ENCODE measurements at places on chromosomes 6 and 20.
A peak's percentile ranks its signal among the peaks of the same experiment; 100 is the strongest.

DNA sequence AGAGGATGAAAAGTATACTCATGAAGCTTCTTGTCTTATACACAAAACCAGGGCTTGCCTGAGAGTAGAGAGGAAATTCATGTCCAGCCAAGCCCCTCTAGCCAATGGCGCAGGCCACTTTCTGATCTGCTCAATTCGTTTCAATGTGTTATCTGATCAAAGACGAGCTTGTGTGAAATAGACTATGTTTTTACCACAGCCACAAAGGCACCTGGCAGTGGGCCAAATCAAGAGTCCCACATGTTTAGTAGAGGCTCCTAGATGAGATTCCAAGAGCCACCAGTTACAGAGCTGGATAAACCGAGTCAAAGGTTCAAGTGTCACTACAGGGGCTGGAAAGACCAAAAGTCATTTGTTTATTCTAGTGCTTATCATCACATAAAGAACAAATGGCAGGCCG is 34.9 kb downstream of the GPLD1 start:
- H3K27me3 ChIP-seq = no peaks in the 10 kb centered on the region
- no peak overlapping the region for H3K27ac ChIP-seq
- DNase-seq = no peak

- no peaks in the 10 kb centered on the region for H3K27me3 ChIP-seq
- H3K4me3 ChIP-seq = no peak overlapping the region
- H3K36me3 ChIP-seq = peaks cover 26% of the 10 kb centered on the region
- H3K4me1 ChIP-seq = no peaks in the 10 kb centered on the region
Measured at GRCh38 chr20:43710370-43711044, 16.3 kb downstream of the GTSF1L start.

- H3K4me1 ChIP-seq = peaks cover 57% of the 10 kb centered on the region
- no peak for DNase-seq
- peak overlapping the region; percentile 87 for H3K4me3 ChIP-seq
- H3K27ac ChIP-seq = peak overlapping the region; percentile 84
- no peaks in the 10 kb centered on the region for H3K27me3 ChIP-seq
- peaks cover 15% of the 10 kb centered on the region for H3K36me3 ChIP-seq
Measured at GRCh38 chr20:382291-383115, 1.9 kb downstream of the TRIB3 start.

GRCh38 chr6:53735896-53736295 is 58.9 kb upstream of the LRRC1 start:
- H3K4me3 ChIP-seq = peak overlapping the region; percentile 29
- peaks cover 36% of the 10 kb centered on the region for H3K4me1 ChIP-seq
- no peaks in the 10 kb centered on the region for H3K36me3 ChIP-seq
- no peak overlapping the region for H3K27ac ChIP-seq
- no peak for DNase-seq
- H3K27me3 ChIP-seq = no peaks in the 10 kb centered on the region

DNA sequence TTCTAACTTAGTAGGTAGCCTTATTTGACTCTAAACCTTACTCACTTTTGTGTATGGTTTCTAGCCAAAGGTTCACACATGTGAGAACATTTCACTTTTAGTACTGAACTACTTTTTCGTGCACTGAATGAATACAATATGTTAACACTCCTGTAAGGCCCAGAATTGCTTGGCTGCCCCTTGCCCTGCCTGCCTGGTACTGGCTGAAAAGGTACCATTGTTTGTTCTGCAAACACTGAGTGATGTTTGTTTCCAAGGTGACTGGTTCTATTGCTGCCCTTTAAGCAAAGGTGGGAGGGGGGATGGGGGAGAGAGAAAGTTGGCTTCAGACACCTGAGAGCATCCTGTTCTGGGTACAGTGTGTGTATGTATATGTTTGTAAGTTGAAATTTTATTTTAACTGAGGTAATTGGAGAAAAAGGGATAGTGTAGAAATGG is 31.2 kb downstream of the RREB1 start:
- peak overlapping the region; percentile 79 for H3K27ac ChIP-seq
- H3K36me3 ChIP-seq = no peaks in the 10 kb centered on the region
- no peaks in the 10 kb centered on the region for H3K27me3 ChIP-seq

DNA sequence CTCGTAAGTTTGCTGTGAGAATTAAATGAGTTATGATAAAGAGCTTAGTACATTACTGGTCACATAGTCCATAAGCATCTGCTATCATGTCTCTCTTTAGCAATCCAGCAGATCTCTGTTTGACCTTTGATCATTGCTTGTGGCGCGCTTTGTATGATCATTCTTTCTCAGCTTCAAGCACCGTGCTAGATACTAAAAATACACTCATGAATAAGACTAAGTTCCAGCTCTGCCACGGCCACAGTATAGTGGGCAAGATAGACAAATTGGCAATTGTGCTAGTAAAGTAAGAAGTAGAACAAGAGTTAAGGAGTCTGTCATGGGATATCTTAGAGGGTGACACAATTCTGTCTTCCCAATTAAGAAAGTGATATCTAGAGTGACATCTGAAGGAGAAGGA is 75.2 kb upstream of the ADGRF1 start:
- no peaks in the 10 kb centered on the region for H3K36me3 ChIP-seq
- H3K4me1 ChIP-seq = no peaks in the 10 kb centered on the region
- no peak for DNase-seq
- peaks cover 6% of the 10 kb centered on the region for H3K27me3 ChIP-seq

DNA sequence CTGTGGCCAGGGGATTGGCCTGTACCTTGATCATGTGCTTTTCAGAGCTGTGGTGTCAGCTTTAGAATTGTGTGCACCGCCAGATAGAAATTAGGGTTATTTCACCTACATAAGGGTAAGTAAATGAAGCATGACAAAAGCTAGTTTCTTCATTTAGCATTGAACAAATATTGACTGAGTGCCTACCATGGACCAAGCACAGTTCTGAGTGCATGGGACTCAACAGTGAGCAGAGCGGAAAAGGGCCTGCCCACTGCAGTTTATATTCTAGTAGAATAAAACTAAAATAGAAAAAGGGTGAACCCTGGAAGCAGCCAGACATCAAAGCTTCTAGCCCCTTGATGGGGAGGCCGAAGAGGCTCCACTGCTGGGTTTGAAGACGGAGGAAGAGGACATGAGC is 25.6 kb downstream of the ECT2L start:
- peaks cover 41% of the 10 kb centered on the region for H3K4me1 ChIP-seq
- H3K4me3 ChIP-seq = no peak overlapping the region
- peak overlapping the region; percentile 17 for H3K27ac ChIP-seq
- DNase-seq = no peak
- H3K36me3 ChIP-seq = no peaks in the 10 kb centered on the region

DNA sequence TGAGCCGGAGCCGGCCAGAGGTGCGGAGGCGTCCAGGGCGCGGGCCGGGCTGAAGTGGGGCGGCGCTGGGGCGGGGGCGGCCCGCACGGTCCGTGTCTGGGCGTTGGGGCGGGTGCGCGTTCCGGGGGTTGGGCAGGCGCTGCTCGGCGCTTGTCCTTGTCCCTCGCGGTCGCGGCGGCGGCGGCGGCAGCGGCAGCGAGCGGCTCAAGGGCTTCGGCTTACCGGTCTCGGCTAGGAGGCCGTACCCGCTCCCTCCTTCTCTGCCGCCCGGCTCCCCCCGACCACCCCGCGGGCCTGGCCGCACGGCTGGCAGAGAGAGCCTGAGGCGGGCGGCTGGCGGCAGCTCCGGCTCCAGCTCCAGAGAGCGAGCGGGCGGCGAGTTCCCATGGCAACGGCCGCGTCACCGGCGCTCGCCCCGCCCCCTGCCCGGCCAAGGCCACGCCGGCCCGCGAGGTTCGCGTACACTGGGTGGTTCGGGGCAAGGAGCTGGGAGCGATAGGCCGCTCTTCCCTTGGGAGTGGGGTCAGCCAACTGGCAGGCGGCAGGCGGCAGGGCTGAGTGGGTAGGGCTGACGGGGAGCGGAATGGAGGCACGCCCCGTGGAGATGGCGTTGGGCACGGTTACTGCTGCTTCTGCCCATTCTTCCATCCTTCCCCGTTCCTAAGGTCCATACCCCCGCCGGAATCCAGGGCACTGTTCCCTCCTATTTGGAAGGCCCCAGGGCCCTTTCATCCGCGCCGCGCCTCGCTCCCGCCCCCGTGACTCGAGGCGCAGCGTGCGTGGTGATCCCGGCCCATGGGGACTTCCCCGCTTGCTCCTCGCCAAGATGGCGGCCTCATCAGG is at the start of gene LRRC73:
TSS of gene LRRC73 (minus strand) at position 363 of the 843 bp plus-strand sequence. CDS start 561 bp downstream, outside the sequence.
- peaks cover 6% of the 10 kb centered on the region for H3K36me3 ChIP-seq
- peaks cover 23% of the 10 kb centered on the region for H3K27me3 ChIP-seq
- H3K4me1 ChIP-seq = peaks cover 21% of the 10 kb centered on the region
- H3K4me3 ChIP-seq = peak within 1 kb of the TSS; percentile 79

DNA sequence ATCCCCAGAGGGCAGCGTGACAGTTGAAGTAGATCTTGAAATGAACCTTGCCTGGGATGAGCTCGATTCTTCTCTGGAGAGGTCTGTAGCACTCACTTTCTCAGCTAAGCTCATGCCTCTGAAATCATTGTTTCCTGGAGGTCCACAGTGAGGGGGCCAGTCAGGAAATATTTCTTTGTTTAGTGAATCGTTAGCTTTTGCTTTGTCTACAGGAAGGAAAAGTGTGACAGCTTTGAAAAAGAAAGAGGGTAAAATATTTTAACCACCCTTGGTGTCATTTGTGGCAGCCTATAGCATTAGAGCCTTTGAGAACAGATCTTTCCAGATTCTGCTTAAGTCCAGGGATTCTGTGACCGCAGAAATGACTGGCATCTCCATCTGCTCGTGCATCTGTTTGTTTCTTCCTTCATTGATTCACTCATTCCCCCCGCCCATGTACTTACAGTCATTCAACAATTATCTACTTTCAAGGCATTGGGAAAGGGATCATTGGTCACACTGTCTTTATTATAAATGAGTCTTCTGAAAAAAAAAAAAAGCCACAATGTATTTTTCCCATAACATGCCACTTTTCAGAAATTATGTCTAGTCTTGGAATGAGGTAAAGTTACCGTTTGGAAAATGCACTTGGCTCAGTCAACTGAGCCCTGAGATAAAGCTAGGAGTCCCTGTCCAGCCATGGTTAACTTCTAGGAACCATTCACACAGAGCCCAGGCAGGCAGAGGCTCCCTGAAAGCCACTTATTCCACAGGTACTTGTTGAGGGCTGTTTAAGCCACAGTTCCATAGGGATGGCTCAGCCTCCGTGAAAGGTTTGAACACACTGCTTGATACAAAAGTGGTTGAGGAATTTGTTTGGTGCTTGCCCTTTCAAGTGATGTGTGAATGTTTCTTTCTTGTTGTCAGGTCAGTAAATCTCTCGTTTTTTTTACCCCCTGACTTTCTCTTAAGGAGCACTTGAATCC is 86.0 kb downstream of the TIAM2 start:
- no peak overlapping the region for H3K4me3 ChIP-seq
- peaks cover 33% of the 10 kb centered on the region for H3K4me1 ChIP-seq
- DNase-seq = no peak
- H3K27ac ChIP-seq = no peak overlapping the region
- H3K36me3 ChIP-seq = no peaks in the 10 kb centered on the region

DNA sequence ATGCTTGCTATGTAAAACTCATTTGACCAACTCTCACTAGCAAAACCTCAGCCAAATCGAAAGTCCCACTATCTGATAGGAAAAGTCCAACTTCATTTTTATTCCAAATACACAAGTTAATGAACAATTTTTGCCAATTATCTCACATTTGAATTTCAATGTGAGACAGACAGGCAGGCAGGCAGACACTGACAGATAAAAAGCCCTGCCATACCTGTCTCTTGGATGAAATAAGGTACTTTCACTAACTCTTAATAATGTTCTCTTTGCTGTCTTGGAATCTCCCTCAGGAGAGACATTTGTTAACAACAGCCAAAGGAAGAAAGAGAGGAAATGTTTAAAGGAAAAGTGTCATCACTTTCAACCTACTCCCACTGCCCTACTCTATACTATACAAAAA is 82.0 kb downstream of the RNGTT start:
- peaks cover 9% of the 10 kb centered on the region for H3K4me1 ChIP-seq
- no peak for DNase-seq
- no peak overlapping the region for H3K4me3 ChIP-seq
- H3K27me3 ChIP-seq = no peaks in the 10 kb centered on the region
- peaks cover 3% of the 10 kb centered on the region for H3K36me3 ChIP-seq
- H3K27ac ChIP-seq = no peak overlapping the region

GRCh38 chr6:132122871-132123270 is 171.7 kb upstream of the CCN2 start:
- H3K4me1 ChIP-seq = no peaks in the 10 kb centered on the region
- no peak overlapping the region for H3K27ac ChIP-seq
- H3K27me3 ChIP-seq = no peaks in the 10 kb centered on the region

- peaks cover 9% of the 10 kb centered on the region for H3K36me3 ChIP-seq
- H3K4me1 ChIP-seq = peaks cover 57% of the 10 kb centered on the region
- H3K27ac ChIP-seq = peak overlapping the region; percentile 73
- H3K27me3 ChIP-seq = no peaks in the 10 kb centered on the region
Measured at GRCh38 chr6:4136354-4136831, 1.0 kb upstream of the ECI2 start.

DNA sequence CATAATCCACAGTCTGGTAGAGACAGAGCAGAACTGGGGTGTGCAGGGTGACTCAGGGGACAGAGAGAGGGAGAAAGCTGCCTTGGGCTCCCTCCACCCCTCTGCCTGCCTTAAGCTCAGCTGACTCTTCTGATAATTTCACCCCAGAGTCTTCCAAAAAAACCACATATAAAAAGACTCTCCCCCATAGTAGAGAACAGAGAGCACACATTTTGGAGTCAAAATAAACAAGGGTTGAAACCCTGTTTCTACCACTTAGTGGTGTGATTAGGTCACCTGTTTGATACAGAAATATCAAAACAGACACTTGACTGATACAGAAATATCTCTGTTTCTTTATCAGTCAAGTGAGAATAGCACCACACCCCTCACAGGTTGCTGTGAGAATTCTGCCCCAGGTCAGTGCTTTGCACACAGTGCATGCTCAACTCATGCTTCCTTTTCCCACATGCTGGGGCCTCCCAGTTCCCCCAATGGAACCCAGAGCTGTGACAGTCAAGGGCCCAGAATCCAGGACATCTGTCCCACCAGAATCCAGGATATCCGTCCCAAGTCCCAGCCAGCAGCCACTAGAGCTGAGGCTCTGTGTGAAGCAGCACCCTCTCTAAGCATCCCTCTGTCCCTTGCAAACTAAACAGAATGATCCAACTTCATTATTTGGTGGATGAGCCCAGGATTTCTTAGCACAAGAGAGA is 1.2 kb downstream of the TREML2 start:
- H3K36me3 ChIP-seq = peaks cover 3% of the 10 kb centered on the region
- no peaks in the 10 kb centered on the region for H3K27me3 ChIP-seq
- peaks cover 63% of the 10 kb centered on the region for H3K4me1 ChIP-seq
- peak overlapping the region; percentile 74 for H3K4me3 ChIP-seq

GRCh38 chr20:62337558-62338293 is 29.4 kb downstream of the LAMA5 start:
- H3K4me3 ChIP-seq = no peak overlapping the region
- H3K36me3 ChIP-seq = peaks cover 1% of the 10 kb centered on the region
- H3K27me3 ChIP-seq = peaks cover 8% of the 10 kb centered on the region

GRCh38 chr20:46563170-46563859 is 12.9 kb upstream of the OCSTAMP start:
- no peaks in the 10 kb centered on the region for H3K36me3 ChIP-seq
- H3K4me3 ChIP-seq = no peak overlapping the region
- peaks cover 7% of the 10 kb centered on the region for H3K27me3 ChIP-seq
- H3K4me1 ChIP-seq = peaks cover 15% of the 10 kb centered on the region

DNA sequence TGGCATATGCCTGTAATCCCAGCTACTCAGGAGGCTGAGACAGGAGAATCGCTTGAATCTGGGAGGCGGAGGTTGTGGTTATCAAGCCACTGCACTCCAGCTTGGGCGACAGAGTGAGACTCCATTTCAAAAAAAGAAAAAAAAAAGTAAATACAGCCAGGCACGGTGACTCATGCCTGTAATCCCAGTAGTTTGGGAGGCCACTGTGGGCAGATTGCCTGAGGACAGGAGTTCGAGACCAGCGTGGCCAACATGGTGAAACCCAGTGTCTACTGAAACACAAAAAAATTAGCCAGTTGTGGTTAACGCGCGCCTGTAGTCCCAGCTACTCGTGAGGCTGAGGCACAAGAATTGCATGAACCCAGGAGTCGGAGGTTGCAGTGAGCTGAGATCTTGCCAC is 1.5 kb upstream of the NINL start:
- H3K27ac ChIP-seq = no peak overlapping the region
- peaks cover 15% of the 10 kb centered on the region for H3K27me3 ChIP-seq
- no peak overlapping the region for H3K4me3 ChIP-seq
- DNase-seq = no peak

All from activated T-cell treated with anti-CD3 and anti-CD28 coated beads, Interleukin-2, amount 50 U/mL, for 72 hours (primary cell).